ENCODE measurements at places on chromosomes 6 and 20.

DNA sequence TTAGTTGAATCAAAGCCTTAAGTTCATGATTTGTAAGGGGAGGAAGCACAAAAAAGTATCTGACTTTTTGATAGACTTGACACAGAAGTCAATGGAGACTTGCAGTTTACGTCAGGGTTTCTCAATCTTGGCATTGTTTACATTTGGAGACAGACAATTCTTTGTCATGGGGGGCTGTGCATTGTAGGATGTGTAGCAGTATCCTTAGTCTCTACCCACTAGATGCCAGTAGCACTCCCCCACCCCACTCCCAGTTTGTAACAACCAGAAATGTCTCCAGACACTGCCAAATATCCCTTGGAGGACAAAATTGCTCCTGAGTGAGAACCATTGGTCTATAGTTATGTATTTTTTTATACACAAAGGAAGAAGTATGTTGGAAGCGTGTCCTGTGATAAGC is 434.1 kb downstream of the RFPL4B start:
- no peak for DNase-seq

DNA sequence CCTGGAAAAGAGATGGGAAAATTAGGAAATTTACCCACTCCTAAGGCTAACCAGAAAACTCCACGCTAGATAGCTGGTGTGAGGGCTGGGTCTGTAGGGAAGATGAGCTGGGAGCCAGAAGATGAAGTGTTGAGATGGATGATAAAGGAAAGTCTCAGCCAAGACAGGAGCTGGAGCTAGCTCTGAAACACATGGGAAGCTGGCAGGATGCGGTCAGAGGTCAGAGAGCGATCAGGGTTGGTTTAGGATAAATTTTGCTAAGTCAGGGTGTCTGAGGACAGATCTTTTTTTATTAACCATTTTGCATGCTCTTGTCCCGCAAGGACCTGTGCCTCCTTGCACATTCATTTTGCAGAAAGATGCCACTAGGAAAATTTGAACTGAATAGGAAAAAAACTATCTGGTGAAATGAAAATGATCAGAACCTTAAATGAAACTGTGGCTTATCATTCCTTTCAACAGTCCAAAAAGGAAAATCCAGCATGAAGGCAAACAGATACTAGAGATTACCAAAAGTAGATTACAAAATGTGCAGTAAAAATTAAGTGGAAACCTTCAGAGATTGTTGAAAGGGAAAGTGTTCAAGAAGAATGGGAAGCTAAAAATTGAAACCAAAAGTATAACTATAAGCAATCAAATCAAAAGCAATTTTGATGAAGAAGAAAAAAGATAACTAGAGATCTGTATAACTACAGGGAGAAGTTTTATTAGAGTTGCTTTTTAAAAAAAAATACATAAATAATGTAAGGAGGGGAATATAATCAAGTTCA is 10.7 kb upstream of the EDN1 start:
- no peak for DNase-seq

- DNase-seq: no peak
Observed at GRCh38 chr6:95543798-95544197, 33.5 kb upstream of the MANEA start.

DNA sequence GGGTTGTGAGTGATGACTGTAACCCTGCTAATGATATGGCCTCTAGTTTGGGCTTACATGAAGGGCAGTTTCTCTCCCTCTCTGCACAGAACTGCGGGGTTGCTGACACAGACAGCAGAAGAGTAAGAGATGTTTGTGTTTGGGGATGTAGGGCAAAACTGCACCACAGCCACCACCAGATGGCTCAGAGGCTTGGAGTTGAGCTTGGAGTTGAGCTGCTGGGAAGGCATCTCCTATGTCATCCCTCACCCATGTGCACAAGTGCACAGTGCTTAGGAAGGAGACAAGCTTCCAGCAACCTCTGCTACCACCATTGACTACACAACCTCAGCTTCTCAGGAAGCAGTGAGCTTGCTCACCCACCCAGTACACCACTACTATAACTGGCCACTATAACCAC is 303.9 kb upstream of the DEFB112 start:
- no peak for DNase-seq

DNA sequence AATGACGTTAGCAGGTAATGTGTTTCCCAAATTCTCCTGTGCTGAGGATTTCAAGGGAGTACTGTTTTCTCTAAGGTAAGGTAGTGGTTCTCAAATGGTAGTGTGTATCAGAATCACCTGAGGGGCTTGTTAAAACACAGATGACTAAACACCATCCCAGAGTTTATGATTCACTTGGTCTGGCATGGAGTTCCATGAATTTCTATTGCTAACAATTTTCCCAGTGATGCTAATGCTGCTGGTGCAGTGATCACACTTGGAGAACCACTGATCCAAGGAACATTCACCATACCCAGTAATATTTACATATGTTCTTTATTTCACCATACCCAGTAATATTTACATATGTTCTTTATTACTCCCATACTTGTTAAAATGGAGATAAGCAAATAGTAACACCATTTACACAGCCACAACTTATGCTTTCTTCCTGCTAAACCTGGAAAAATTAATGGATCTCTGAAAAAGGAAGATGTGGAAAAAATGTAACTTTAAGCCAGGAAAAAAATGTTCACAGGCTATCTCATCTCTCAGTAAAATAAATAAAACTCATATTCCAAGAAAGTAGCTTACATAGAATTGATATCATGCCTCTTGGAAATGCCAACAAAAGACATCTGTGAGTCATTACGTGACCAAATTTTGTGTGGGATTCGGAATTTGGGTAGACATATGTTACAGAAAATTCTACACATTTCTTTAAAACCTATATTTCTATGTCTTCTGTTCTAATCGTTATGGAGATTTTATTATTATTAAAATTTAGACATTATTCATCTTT is 129.5 kb downstream of the MMUT start:
- DNase-seq: no peak

- DNase-seq: no peak
Observed at GRCh38 chr6:4133941-4134838, 1.2 kb downstream of the ECI2 start.

- peak; percentile 20 for DNase-seq
Observed at GRCh38 chr6:21953831-21954801, 342.7 kb downstream of the PRL start.

DNA sequence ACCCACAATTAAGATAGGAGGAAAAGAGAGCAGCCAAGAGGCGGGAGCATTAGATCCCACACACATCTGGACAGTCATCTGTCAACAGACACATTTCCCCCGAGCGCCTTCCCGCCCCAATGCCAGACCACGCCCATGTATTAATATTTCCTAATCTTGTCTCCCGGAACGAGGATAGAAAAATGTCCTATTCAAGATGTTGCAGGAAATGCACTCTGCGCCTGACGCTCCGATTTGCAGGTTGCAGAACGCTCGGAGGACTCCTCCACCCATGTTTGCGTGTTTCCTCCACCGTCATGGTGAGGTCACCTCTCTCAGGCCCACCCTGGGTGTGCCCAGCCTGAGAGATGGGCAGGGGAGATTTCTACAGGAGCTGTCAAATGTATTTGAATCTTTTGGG is 215.2 kb downstream of the TAF4 start:
- no peak for DNase-seq

DNA sequence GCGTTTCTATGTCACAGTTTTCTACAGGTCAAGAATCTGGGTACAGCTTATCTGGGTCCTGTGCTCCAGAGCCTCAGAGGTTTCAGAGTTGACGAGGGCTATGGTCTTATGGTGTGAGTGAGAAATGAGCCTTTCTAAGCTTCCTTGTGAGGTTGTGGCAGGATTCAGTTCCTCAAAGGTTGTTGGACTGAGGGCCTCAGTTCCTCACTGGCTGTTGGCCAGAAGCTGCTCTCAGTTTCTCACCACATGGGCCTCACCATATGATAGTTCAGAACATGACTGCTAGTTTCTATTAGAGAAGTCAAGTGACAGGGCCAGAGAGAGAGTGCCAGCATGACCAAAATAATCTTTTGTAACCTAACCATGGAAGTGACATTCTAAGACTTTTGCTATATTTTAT is 96.1 kb downstream of the NUS1 start:
- no peak for DNase-seq

Data from mucosa of gallbladder (tissue), 1 donor.